ENCODE measurements at places on chromosomes 7 and 10. TPM values are rescaled to one million over a fixed set of nuclear protein-coding genes. Genes with fewer than 3 reads are reported as not detected.

Gene CYP3A5
- 0.48 TPM for total RNA-seq

Gene BAG3
- 106 TPM for total RNA-seq

Gene ZNF804B
- not detected for total RNA-seq

- H3K27ac ChIP-seq, result no peak overlapping the region
- no peaks in the 10 kb centered on the region for H3K4me1 ChIP-seq
- H3K27me3 ChIP-seq, result no peaks in the 10 kb centered on the region
- H3K36me3 ChIP-seq, result peaks cover 10% of the 10 kb centered on the region
- H3K4me3 ChIP-seq, result no peak overlapping the region
Observed at GRCh38 chr10:100554902-100555301, 19.2 kb downstream of the HIF1AN start.

- H3K4me3 ChIP-seq, result no peak overlapping the region
- H3K27ac ChIP-seq, result no peak overlapping the region
- no peaks in the 10 kb centered on the region for H3K36me3 ChIP-seq
- DNase-seq, result no peak
- peaks cover 8% of the 10 kb centered on the region for H3K4me1 ChIP-seq
Observed at GRCh38 chr10:13453896-13454295, 74.9 kb downstream of the BEND7 start.

GRCh38 chr7:150307904-150308303 is 15.3 kb upstream of the LRRC61 start:
- H3K27me3 ChIP-seq, result peaks cover 2% of the 10 kb centered on the region
- DNase-seq, result no peak
- peaks cover 10% of the 10 kb centered on the region for H3K4me1 ChIP-seq
- no peak overlapping the region for H3K27ac ChIP-seq
- H3K4me3 ChIP-seq, result peak overlapping the region; percentile 50
- no peaks in the 10 kb centered on the region for H3K36me3 ChIP-seq

DNA sequence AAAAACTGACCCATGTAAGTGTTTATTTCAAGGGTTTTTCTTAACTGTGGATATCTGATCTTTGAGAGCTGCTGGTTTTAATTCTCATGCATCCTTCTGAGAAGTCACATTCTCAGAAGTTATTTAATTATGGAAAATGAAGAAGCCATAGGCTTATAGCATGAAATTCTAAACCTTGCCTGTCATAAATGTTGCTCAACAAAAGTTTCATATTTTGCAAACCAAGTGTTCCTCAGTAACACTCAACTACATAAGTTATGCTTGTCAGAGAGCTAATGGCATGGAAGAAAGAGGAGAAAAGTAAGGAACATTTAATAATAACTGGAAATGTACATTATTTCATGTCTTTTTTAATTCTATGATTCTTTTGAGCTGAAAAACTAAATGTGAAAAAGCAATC is 78.6 kb upstream of the MPP7 start:
- H3K4me3 ChIP-seq, result no peak overlapping the region
- H3K27me3 ChIP-seq, result peaks cover 16% of the 10 kb centered on the region
- H3K27ac ChIP-seq, result no peak overlapping the region
- H3K36me3 ChIP-seq, result no peaks in the 10 kb centered on the region
- no peak for DNase-seq

- peaks cover 18% of the 10 kb centered on the region for H3K27me3 ChIP-seq
- no peaks in the 10 kb centered on the region for H3K36me3 ChIP-seq
- H3K4me1 ChIP-seq, result no peaks in the 10 kb centered on the region
- H3K27ac ChIP-seq, result no peak overlapping the region
- H3K4me3 ChIP-seq, result no peak overlapping the region
Observed at GRCh38 chr10:15672469-15672868, 47.3 kb downstream of the ITGA8 start.

DNA sequence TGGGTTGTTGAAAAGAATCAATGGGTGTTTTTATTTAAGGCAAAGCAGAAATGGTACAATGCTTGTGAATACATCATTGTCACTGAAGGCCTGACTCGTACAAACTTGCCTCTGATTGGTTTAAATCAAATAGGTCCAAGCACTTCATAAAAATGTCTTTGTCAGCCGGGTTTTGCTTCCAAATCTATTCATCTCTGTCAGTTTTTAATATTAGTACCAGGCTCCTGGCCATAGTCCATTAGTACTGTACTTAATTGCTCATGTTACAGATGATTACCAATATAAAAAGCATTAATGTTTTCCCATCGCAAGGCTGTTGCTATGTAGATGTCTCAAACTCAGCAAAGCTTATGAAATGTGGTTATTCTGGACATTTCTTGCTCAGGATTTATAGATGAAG is 171.9 kb downstream of the ARID5B start:
- peak overlapping the region; percentile 89 for H3K27ac ChIP-seq
- peaks cover 92% of the 10 kb centered on the region for H3K4me1 ChIP-seq
- H3K4me3 ChIP-seq, result peak overlapping the region; percentile 52

GRCh38 chr10:63587191-63587590 is 66.0 kb downstream of the REEP3 start:
- H3K4me1 ChIP-seq, result peaks cover 6% of the 10 kb centered on the region
- DNase-seq, result no peak
- no peaks in the 10 kb centered on the region for H3K36me3 ChIP-seq

GRCh38 chr7:106617860-106618259 is 43.1 kb downstream of the CCDC71L start:
- H3K27ac ChIP-seq, result no peak overlapping the region
- DNase-seq, result no peak
- peaks cover 27% of the 10 kb centered on the region for H3K4me1 ChIP-seq
- H3K4me3 ChIP-seq, result no peak overlapping the region

- H3K36me3 ChIP-seq, result no peaks in the 10 kb centered on the region
- peaks cover 37% of the 10 kb centered on the region for H3K27me3 ChIP-seq
- peaks cover 3% of the 10 kb centered on the region for H3K4me1 ChIP-seq
- no peak overlapping the region for H3K4me3 ChIP-seq
- DNase-seq, result no peak
- H3K27ac ChIP-seq, result no peak overlapping the region
Observed at GRCh38 chr10:3178042-3178441, 5.5 kb upstream of the PITRM1 start.

DNA sequence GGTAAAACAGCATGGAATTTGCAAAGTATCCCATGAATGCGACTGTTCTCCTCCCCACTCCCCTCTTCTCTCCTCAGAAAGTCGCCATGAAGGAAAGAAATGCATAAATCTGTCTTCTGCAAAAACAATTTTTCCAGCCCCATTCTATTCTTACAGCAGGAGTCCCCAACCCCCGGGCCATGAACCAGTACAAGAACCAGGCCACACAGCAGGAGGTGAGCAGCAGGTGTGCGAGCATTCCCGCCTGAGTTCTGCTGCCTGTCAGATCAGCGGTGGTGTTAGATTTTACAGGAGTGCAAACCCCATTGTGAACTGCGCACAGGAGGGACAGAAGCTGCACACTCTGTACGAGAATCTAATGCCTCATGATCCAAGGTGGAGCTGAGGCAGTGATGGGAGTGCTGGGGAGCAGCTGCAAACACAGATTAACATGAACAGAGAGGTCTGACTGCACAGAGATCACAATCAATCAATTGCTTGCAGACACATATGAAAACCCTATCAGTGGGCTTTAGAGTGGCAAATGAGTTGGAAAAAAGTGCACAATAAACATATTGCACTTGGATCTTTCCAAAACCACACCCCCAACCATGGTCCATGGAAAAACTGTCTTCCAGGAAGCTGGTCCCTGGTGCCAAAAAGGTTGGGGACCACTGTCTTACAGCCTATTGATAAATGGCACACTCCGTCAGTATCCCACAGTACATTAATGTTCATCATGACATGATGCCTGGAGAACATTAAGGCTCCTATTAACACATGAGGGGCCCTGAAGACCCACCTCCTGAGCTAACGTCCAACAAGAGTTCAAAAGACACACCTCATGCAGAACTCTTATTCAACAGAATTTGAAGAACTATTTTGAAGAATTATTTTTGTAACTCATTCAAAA is 205.0 kb downstream of the PTPRN2 start:
- no peaks in the 10 kb centered on the region for H3K27me3 ChIP-seq
- no peaks in the 10 kb centered on the region for H3K4me1 ChIP-seq
- no peaks in the 10 kb centered on the region for H3K36me3 ChIP-seq
- H3K27ac ChIP-seq, result no peak overlapping the region

GRCh38 chr7:120873401-120873800 is 15.5 kb upstream of the TSPAN12 start:
- no peak overlapping the region for H3K4me3 ChIP-seq
- H3K27ac ChIP-seq, result no peak overlapping the region
- no peaks in the 10 kb centered on the region for H3K36me3 ChIP-seq

- DNase-seq, result no peak
- peaks cover 14% of the 10 kb centered on the region for H3K36me3 ChIP-seq
- H3K4me1 ChIP-seq, result no peaks in the 10 kb centered on the region
- H3K4me3 ChIP-seq, result no peak overlapping the region
Observed at GRCh38 chr10:131320860-131321604, 9.5 kb upstream of the TCERG1L start.

DNA sequence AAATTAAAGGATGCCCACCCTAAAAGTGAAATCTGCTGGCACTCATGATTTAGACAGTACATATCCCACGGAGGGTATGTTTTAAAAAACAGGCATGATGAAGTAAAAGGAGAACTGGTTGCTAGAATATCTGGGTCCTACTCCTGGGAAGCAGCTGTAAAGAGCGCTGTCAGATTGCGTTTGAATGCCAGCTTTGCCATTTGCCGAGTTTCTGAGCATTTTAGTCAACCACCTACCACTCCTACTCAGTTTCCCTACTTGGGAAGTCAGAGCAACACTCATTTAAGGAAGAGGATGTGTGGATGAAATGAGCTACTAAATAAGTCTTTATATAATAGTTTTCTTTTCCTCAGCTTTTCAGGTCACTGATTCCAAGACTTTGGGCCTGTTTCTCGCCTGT is 1.1 kb upstream of the UMAD1 start:
- H3K27ac ChIP-seq, result peak overlapping the region; percentile 81
- no peaks in the 10 kb centered on the region for H3K27me3 ChIP-seq
- H3K4me3 ChIP-seq, result peak overlapping the region; percentile 99
- DNase-seq, result no peak
- H3K4me1 ChIP-seq, result peaks cover 28% of the 10 kb centered on the region
- peaks cover 5% of the 10 kb centered on the region for H3K36me3 ChIP-seq

- H3K27ac ChIP-seq, result peak overlapping the region; percentile 87
- H3K4me3 ChIP-seq, result peak overlapping the region; percentile 58
- H3K36me3 ChIP-seq, result no peaks in the 10 kb centered on the region
- peaks cover 5% of the 10 kb centered on the region for H3K27me3 ChIP-seq
- peak; percentile 78 for DNase-seq
- peaks cover 26% of the 10 kb centered on the region for H3K4me1 ChIP-seq
Observed at GRCh38 chr7:38840736-38841460, 68.1 kb downstream of the VPS41 start.
